Stimulated activated CD8-positive, alpha-beta memory T cell treated with anti-CD3 and anti-CD28 coated beads, Interleukin-4, amount 100 ng/mL, for 1 hour (primary cell): ENCODE measurements at places on chromosomes 7 and 10.

DNA sequence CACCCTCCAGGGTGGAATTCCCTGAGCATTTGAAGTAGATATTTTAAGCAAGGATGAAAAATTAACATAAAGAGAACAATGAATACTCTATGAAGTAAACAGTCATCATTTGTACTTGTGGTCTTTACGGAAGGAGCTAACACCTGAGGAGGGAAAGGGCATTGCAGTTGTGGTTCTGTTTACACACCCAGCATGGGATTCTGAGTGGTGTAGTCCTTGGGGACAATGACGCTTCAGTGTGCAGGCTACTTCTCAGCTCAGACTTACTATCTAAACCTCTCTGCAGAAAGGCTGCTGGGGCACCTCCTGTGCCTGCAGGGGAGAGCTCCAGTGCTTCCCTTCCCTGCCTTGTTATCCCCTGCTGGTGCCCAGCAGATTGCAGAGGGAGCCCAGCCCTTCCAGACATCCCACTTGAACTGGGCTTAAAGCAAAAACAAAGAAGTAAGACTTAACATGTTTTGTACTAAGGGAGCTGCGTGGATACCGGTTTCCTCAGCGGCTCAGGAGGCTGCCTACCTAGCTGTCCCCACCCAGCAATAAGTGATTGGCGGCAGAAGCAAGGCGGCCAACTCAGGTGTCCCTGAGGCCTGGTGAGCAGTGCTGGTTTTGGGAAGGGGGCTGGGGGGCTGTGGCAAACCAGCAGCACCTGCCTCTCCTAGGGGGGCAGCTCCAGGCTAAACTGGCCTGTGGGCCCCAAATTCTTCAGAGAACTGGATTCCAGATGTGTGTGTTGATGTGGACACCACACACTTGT is 89.1 kb downstream of the CELF2 start:
- no peak for DNase-seq

- DNase-seq: no peak
These were observed 10.9 kb downstream of the NRBF2 start for GRCh38 chr10:63143987-63144386.

DNA sequence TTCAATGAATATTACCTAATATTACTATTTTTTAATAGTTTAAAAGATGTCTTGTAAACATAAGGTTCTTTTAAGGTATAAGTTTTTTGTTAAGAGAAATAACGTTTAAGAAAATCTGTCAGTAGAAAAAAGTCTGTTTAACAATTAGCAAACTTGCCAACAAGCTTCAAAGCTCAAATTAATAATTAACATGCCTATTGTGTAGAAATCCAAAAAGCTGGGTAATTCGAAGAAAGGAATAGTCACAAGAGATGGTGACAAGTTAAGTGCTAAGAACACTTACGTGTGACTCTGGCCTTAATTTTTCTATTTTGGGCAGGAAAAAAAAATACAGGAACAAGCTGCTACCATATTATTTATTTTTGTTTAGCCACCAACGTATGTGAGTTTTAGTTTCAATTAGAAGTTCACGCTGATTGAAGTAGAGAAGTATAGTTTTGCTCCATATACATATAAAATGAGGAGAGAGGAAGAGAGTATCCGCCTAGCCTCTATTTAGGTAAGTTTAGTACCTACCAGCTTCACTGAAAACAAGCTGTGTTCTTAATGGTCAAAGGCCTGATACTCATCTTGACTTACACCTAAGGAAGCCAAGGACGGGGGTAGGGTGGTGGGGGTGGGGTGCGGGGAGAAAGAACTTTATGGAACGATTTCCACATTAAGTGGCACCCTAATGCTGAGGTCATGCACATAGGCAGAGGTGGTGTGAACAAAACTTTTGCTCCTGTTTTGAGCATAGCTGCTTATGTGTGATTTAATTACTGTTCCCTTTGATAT is 43.4 kb upstream of the AGBL3 start:
- no peak for DNase-seq

- DNase-seq: no peak
These were observed 18.4 kb upstream of the EPHB6 start for GRCh38 chr7:142836426-142836825.

- DNase-seq: no peak
These were observed 456 bp downstream of the PGAM2 start for GRCh38 chr7:44064791-44065430.

GRCh38 chr7:27186668-27187474 is 1.8 kb upstream of the HOXA11 start:
- DNase-seq: no peak

DNA sequence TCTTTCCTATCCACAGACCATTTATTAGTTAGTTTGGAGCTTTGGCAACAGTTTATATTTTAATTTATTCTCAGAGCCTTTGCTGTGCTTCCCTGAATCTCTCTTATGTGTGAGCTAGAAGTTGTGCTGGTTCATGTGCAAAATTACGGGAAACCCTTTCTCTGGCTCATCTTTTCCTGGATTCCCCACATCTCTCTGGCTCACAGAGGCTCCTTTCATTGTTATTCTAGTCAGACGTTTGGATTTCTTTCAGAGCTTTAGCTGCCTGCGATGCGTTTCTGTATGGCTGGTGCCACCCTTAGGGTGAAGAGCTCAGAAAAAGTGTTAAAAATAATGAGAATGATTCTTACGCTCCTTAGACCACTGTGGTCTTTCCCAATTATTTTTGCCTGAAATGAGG is 53.3 kb downstream of the TPST1 start:
- no peak for DNase-seq

GRCh38 chr10:90352288-90352687 is 505.6 kb downstream of the HTR7 start:
- DNase-seq: no peak

DNA sequence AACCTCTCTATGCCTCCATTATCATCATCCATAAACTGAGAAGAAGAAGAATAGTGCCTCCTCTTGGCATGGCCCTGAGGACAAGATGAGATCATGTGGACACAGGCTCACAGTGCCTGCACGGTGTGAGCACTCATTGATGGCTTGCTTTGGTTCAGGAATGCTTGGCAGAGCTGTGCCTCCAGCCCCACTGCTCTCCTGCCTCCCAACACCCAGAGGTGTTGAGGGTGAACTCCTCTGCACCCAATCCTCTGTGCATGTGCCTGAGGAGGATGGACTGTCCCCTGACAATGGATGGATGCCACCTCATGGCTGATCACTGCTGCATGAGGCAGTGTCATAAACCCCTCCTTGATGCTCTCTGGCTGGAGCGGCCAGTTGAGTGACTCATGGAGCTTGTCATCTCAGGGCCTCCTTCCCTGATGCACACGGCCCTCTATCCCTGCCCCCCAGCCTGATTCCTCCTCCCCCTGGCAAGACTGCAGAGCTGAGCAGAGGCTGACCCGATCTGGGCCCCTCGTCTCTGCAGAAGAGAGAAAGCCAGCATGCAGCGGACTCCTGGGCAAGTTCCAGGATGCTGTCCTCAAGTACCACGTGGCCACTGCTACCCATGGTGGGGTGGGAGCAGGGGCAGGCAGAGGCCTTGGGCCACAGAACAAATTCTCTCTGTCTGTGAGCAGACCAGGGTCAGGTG is 136.3 kb downstream of the KCNMA1 start:
- no peak for DNase-seq

DNA sequence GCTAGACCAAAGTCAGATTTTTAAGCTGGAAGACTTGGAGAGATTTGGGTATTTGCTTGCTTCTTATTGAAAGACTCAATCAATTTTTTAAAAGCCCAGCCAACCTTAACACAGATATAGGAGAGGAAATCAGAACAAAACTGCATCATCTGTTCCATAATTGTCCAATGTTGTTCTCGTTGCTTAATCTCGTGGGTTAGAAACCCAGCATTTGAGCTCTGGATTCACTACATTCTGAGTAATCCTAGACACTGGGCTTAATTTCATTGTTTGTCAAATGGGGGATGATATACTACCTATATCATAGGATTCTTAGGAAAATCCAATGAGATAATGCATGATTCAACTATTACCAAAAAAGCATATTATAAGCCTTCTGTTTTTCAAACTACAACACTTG is 48.9 kb downstream of the CALD1 start:
- DNase-seq: no peak

- DNase-seq: no peak
These were observed 45.6 kb upstream of the SCIN start for GRCh38 chr7:12524794-12525386.

- no peak for DNase-seq
These were observed 156.6 kb upstream of the TRIM24 start for GRCh38 chr7:138303230-138304070.

DNA sequence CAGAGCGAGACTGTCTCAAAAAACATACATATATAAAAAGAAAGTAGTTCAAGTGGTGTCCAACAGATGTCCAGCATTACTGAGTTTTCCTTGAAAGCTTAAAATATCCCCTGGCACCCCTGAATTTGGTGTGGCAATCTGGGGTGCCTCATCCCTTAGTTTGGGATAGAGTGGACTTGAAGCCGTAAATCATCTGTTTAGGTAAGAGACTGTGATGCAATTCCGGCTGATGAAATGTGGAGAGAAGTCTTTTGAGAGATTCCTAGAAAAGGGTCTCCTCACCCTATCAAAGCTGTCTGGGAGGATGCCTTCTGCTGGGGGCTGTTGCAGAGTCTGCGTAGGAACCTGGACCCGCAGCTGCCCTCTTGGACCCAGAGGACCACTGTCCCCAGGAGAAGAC is 408.0 kb downstream of the RPS24 start:
- no peak for DNase-seq

- DNase-seq: no peak
These were observed 291.4 kb downstream of the KLF6 start for GRCh38 chr10:3493621-3494020.

DNA sequence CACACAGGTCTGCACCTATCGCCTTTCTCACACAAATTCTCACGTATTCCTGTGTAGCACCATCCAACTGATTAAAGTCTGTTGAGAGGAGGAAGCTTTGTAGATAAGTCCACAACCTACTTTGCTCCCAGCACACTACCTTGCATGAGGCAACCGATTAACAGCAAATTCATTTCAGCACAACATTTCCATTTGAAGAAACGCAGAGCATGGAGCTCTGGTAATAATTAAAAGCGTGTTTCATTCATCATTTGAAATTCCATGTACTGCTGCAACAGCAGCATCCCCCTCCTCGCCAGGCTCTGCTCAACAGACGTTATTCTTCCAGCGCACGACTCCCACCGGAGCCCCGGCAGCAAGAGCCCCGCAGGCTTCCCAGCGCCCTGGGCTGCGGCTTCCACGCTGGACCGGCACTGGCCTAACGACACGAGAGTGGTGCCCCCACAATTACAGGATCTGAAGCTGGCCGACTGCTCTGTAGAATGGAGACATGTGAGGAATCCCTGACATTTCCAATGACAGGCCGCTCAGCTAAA is 118.8 kb downstream of the DIP2C start:
- DNase-seq: no peak

GRCh38 chr7:21365866-21366624 is 61.8 kb upstream of the SP4 start:
- DNase-seq: no peak

DNA sequence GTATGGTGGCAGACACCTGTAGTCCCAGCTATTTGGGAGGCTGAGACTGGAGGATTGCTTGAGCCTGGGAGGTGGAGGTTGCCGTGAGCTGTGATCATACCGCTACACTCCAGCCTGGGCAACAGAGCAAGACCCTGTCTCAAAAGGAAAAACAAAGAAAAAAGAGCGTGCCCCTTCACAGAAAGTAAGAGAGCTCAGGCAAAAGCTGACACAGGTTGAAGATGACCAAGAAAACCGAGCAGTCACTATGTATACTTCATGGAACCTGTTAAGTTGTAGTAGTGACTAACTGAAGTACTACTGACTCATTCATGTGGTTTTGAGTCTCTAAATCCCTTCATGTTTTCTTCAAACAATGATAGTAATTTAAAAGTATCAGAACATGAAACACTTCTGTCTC is 1.2 kb upstream of the PRRT4 start:
- no peak for DNase-seq

- DNase-seq: no peak
These were observed 101.4 kb downstream of the MICU1 start for GRCh38 chr10:72524489-72524888.

DNA sequence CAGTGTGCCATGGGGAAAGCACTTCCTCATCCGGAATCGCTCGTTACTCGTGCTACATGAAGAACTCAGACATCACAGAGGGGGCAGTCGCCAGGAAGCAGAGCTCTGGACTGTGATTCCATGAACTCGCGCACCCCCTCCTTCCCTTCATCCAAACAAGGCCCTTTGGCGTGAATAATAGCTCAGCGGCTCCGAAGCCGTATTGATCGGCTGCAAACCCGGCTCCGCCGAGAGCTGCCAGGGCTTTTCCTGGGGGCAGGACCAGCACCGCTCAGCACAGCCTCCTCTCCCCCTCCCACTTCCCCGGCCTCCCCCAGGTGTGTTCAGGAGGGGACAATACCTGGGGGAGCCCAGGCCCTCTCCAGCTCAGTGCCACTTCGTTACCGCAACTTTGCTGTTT is 129.0 kb upstream of the TCF7L2 start:
- DNase-seq: no peak

DNA sequence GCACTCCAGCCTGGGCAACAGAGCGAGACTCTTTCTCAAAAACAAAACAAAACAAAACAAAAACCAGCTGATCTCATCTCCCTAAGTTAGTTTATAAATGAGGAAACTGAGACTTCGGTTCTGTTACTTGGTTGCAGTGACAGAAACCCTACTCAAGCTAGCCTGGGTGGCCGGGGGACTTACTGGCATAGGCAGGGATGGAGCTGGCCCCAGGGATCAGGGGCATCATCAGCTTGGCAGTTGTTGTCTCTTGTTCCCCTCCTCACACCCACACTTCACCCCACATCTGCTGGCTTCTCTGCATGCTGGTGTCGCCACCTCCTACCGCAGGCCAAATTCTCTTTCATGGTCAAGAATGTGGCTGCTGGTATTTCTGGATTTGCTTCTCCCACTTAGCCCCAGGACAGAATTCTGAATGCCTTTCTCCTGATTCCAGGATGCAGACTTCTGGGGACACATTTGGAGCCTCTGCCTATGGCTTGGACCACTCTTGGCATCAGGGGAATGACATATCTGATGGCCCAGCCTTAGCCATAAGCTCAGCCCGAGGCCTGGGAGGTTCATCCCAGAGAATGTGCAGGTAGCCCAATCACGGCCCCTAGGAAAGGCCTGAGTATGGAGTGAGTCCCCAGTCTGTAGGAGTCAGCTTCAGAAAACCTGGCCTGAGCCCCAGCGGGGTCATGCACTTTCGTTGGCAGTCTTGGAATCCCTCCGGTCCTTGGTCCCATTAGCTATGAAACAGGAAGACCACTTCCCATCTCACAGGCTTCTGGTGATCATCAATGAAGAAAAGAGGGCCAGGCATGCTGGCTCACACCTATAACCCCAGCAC is 41.6 kb upstream of the CTBP2 start:
- DNase-seq: no peak

GRCh38 chr7:135454060-135454459 is 55.8 kb downstream of the CNOT4 start:
- no peak for DNase-seq

DNA sequence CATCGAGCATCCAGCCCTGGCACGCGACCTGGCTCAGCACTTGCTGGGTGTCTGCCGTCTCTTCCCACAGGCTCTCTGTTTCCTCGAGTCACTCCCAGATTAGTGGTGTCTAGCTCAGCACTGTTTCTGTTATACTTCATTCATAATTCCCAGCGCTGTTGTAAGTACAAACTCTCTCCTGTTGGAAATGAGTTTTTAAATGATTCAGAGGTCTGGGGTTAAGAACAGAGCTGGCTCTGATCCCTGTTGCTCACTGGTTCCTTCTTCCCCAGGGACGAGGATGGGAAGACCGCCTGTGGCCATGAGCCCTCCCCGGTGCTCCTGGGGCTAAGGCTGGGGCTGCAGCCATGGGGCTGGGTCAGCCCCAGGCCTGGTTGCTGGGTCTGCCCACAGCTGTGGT is 17.3 kb upstream of the C10orf95 start:
- DNase-seq: no peak
